ENCODE measurements at places on chromosomes 2 and 18.

DNA sequence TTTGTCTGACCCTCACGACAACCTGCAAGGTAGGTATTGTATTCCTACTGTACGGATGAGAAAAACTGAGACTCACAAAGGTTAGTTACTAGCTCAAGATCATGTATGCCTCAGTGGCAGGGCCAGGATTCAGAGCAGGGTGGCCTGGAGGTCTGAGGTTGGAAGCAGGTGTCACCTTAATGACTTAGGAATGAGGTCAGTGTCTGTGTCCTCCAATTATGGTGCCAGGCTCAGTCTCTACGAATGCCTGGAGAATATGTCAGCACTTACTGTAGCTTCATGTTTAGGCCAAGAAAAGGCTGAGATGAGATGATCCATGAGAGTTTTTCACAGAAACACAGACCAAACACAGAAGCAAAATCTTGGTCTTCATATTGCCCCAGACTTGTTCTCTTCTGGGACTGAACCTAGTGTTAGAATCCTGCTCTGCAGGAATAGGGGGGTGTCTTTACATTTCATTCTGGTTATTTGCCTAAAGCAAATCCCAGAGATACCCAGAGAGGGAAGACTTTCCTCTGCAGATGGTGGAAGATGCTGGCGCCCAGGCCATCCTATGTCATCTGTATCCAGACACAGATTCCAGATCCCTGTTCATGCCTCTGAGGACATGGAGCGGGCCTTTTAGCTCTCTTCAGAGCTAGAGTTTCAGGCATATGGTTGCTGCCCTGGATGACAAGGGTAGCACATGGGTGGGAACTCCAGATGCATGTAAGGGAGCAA, 16.3 kb upstream of the RAB10 start:
- no peak for DNase-seq

- peak; percentile 60 for DNase-seq
Measured at GRCh38 chr18:7116792-7117389, 706 bp downstream of the LAMA1 start.

DNA sequence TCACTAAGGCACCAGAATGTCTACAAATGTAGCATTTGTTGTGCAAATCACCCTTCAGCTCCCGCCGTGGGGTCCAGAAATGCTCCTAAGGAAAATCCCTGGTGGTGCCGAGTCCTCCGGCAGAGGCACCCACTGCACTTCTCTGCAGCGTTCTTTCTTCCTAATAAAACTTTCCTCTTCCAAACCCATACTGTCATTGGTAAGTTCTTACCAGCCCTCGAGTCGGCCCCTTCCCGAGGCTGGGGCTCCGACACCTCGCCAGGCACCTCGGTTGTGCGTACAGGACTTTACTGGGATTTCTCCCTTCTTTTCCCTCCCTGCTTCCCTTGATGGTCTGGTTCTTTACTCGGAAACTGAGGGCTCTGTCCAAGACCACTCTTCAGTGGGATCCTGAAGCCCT, 10.3 kb upstream of the AGXT start:
- DNase-seq: no peak

GRCh38 chr2:171146633-171147032, 14.1 kb downstream of the TLK1 start:
- DNase-seq: no peak

- DNase-seq: no peak
Measured at GRCh38 chr2:216989340-216990129, 129.7 kb upstream of the TNP1 start.

All from WTC11 (cell line).